ENCODE measurements at places on chromosomes 3 and 15.
A peak's percentile ranks its signal among the peaks of the same experiment; 100 is the strongest.

GRCh38 chr3:17047162-17047561, 162.4 kb downstream of the PLCL2 start:
- DNase-seq, result no peak

DNA sequence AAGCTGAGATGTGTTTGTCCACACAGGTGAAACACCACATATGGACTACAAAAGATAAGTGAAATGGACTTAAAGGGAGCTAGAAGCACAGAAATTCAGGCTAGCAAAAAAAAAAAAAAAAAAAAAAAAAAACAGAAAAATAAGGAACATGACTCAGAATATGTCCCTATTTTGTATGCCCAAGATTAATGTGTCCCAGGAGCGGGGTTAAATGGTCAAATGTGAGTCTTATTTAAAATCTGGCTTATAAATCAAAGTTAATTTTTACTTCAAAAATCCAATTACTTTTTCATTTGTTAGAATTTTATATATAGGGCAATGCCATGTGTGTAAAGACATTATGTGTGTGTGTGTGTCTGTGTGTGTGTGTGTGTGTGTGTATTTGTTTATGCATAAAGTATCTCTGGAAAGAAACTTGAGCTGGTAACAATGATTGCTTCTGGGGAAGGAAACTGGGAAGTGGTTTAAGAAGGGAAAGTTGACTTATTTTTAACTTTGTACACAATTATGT, 986.5 kb downstream of the ROBO2 start:
- DNase-seq, result no peak

GRCh38 chr15:43879386-43880355, 52.9 kb downstream of the WDR76 start:
- DNase-seq, result no peak

GRCh38 chr3:122415762-122416654, at the start of gene WDR5B:
Gene WDR5B (minus strand): TSS chr3:122416062. CDS start chr3:122415528, 534 bp downstream.
- peak; percentile 99 for DNase-seq

DNA sequence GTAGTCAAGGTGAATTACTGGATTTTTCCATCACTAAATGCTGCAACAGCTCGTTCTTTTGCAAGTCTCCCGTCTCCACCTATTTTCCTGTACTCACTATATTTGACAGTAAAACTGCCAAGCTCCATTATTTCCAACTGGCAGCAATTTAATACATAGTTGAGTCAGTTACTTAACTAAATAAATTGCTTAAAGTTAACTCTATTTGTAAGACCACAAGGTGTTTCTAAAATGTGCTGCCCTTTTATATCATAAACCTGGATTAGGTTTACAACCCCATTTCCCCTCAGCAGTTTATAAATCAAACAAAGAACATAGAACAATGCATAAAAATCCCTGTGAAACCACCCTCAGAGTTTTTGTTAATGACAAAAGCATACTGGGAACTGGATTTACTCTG, 211.4 kb upstream of the DPH6 start:
- DNase-seq, result no peak

- peak; percentile 28 for DNase-seq
These were observed 321.5 kb upstream of the CTNNB1 start for GRCh38 chr3:40877631-40878463.

DNA sequence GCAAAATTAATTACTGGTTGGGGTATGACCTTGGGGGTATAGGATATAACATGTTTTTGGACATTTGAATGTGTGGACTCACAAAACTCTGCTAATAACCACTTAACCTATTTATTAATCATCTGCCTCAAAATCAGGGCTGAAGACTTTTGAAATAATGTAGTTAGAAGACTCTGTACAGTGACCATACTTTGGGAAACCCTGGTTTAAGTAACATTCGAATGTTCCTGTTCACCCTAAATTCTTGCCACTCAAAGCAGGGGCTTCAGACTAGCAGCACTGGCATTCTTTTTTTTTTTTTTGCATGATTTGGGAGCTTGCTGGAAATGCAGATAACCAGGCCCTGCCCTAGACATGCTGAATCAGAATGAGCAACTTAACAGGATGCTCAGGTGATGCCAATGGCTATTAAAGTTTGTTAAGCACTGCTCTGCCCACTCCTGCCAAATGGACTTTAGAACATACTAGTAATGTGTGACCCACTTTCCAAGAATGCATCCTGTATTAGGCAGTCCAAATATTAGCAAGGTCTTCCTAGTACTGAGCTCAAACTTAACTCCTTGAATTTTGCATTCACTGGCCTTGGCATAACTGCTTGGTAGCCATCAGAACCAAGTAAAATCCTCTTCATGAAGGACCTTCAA, 12.7 kb upstream of the ST3GAL6 start:
- DNase-seq, result no peak

DNA sequence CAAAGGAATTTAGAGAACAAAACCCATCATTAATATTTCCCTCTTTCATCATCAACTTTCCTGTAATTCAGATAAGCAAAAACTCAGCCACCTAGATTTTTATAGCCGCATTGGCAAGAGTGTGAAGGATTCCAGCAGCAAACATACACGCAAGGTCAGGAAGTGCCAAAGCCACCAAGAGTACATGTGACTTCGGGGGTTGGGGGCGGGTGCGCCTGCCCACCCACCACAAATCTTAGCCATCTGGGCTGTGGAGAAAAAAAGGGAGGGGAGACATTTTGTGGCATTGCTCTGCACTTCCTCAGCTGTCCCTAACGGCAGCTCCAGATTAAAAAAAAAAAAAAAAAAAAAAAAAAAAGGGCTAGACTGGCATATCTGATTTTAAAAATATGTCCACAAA, 148.4 kb downstream of the TNIK start:
- no peak for DNase-seq

- no peak for DNase-seq
These were observed 337.4 kb upstream of the C2CD4B start for GRCh38 chr15:62502451-62502850.

GRCh38 chr3:36372534-36372935, 7.8 kb upstream of the STAC start:
- DNase-seq, result no peak

GRCh38 chr3:115982629-115983028, 359.3 kb downstream of the GAP43 start:
- no peak for DNase-seq

- no peak for DNase-seq
These were observed 18.1 kb downstream of the ARL8B start for GRCh38 chr3:5140230-5140621.
